Activated CD8-positive, alpha-beta T cell treated with anti-CD3 and anti-CD28 coated beads for 36 hours (primary cell): ENCODE measurements at places on chromosomes 11 and 22.

DNA sequence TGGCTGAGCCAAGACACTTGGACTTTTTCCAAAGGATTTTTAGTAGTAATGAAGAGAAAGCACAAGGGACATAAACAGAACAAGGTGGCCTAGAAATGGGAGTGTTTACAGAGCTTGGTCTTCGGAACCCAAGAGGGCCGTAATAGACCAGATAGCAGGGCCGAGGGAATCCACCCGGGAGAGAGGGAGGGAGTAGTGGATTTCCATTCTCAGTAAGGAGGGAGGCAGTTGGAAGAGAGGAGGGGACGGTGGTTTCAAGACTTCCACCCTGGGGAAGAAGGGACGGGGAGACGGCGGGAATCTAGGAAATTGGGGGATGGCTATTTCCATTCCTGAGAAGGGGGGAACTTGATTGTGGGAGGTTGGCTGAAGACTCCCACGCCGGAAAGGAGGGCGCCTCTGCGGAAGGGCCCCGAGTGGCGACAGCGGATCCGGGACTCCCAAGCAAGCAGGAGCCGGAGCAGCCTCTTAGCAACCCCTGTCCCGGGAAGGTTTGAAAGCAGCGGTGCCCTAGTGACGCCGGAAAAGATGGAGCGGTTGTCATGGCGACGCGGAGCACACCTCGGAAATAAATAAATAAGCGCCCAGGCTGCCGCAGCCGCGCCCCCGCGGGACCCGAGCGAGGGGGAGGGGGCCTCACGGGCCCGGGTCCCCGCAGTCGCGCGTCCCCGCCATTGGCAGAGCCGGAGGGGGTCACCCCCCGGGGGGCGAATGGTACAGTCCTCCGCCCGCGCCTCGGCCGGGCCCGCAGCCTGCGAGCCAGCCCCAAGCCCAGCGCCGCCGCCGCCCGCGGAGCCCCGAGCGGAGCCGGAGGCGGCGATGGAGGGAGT, 31.6 kb downstream of the EIF3F start:
- peak overlapping the region; percentile 20 for H3K27ac ChIP-seq
- peak overlapping the region; percentile 61 for H3K4me3 ChIP-seq
- no peaks in the 10 kb centered on the region for H3K36me3 ChIP-seq
- peaks cover 11% of the 10 kb centered on the region for H3K4me1 ChIP-seq
- H3K27me3 ChIP-seq: peaks cover 32% of the 10 kb centered on the region

DNA sequence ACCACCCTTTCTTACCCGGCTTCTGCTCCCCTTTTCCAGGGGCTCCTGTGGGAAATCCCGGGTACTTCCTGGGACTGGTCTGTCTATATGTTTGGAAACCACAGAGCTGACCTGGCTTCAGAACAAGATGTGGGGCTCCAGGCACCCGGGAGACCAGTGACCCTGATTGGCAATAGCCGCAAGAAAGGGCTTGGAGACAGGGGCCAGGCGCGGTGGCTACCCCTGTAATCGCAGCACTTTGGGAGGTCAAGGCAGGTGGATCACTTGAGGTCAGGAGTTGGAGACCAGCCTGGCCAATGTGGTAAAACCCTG, 3.2 kb upstream of the NEAT1 start:
- peaks cover 36% of the 10 kb centered on the region for H3K4me1 ChIP-seq
- peaks cover 30% of the 10 kb centered on the region for H3K36me3 ChIP-seq
- H3K4me3 ChIP-seq: peak overlapping the region; percentile 89
- peaks cover 8% of the 10 kb centered on the region for H3K27me3 ChIP-seq

DNA sequence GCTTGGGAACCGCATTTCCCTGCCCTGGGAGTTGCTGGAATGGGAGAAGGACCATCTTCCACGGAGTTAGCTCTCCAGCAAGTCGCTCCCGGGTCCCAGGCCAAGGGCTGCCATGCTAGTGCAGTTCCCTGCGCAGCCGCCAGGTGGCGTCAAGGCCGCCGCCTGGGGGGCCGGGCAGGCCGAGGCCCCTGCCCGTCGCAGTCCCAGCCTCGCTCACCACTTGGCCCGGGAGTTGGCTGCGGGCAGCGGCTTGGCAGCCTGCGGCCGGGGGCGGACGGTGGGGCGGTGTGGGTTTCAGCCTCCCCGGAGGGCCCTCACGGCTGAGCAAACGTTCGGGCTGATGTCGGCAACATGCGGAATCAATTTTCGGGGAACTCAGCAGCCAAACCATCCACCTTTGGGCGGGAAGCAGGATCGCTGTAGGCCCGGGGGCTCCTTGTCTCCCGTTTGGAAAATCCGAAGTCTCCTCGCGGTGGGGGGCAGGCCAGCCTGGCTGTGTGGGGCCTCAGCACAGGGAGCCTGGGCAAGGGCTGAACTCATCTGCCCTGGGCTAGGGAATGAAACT, 415.1 kb downstream of the SOX6 start:
- H3K36me3 ChIP-seq: no peaks in the 10 kb centered on the region
- no peak overlapping the region for H3K27ac ChIP-seq
- peak; percentile 11 for DNase-seq
- H3K4me1 ChIP-seq: no peaks in the 10 kb centered on the region
- H3K27me3 ChIP-seq: peaks cover 5% of the 10 kb centered on the region
- no peak overlapping the region for H3K4me3 ChIP-seq

DNA sequence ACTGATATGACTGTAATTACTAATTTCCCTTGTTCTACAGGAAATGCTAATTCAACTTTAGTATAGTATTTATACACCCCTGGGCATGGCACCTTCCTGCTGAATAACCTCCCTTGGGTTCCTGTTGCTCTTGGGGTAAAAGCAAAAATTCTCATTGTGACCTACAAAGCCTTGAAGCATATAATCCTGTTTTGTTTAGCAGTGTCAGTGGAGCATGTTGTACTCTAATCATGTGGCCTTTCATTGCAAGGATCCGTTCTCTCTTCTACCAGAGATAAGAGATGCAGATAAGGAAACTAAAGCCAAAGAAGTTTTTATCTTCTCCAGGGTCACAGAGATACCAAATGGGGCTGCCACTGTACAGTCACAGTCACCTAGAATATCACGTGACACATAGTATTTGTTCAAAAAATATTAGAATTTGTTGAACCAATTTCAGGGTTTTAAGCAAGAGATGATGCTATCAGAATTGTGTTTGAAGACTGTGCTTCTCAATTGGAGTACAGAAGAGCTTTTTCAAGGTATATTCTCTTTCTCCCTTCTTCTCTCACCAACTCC, 25.1 kb downstream of the CSRP3 start:
- no peaks in the 10 kb centered on the region for H3K27me3 ChIP-seq
- DNase-seq: no peak
- no peak overlapping the region for H3K27ac ChIP-seq

- DNase-seq: no peak
- H3K27ac ChIP-seq: no peak overlapping the region
- peaks cover under 1% of the 10 kb centered on the region for H3K27me3 ChIP-seq
Observed at GRCh38 chr11:27388001-27388400, 25.0 kb upstream of the CCDC34 start.

- H3K27me3 ChIP-seq: no peaks in the 10 kb centered on the region
- H3K4me1 ChIP-seq: peaks cover 4% of the 10 kb centered on the region
Observed at GRCh38 chr22:40922484-40923303, 28.5 kb upstream of the RBX1 start.

- H3K36me3 ChIP-seq: no peaks in the 10 kb centered on the region
- DNase-seq: no peak
- no peak overlapping the region for H3K27ac ChIP-seq
- no peaks in the 10 kb centered on the region for H3K4me1 ChIP-seq
Observed at GRCh38 chr11:21177379-21177778, 508.0 kb downstream of the NELL1 start.

DNA sequence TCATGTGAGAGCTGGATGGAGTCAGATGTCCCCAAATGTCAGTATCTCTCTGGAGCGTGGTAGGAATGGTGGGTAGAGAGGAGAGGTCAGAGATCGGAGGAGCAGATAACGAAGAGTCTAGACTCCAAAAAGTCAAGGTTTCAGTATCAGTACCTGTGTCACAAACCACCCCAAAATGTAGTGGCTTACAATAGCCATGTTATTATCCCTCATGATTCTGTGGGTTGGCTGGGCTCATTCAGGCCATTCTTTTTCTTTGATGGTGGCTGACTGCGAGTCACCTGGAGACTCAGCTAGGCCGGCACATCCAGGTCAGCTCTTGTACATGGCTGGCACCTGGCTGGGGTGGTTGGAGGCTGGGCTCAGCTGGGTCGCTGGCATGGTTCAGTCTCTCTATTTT, 7.3 kb upstream of the SSTR3 start:
- H3K27ac ChIP-seq: peak overlapping the region; percentile 94
- no peaks in the 10 kb centered on the region for H3K27me3 ChIP-seq
- H3K4me1 ChIP-seq: peaks cover 80% of the 10 kb centered on the region
- H3K36me3 ChIP-seq: peaks cover 53% of the 10 kb centered on the region

GRCh38 chr11:20450829-20451228, 63.3 kb downstream of the PRMT3 start:
- H3K27ac ChIP-seq: no peak overlapping the region
- H3K27me3 ChIP-seq: no peaks in the 10 kb centered on the region
- H3K36me3 ChIP-seq: peaks cover 22% of the 10 kb centered on the region
- DNase-seq: no peak
- H3K4me3 ChIP-seq: no peak overlapping the region

- no peaks in the 10 kb centered on the region for H3K4me1 ChIP-seq
- H3K36me3 ChIP-seq: no peaks in the 10 kb centered on the region
- H3K27ac ChIP-seq: no peak overlapping the region
- H3K27me3 ChIP-seq: no peaks in the 10 kb centered on the region
Observed at GRCh38 chr11:5038341-5038740, 8.0 kb upstream of the OR52J3 start.

DNA sequence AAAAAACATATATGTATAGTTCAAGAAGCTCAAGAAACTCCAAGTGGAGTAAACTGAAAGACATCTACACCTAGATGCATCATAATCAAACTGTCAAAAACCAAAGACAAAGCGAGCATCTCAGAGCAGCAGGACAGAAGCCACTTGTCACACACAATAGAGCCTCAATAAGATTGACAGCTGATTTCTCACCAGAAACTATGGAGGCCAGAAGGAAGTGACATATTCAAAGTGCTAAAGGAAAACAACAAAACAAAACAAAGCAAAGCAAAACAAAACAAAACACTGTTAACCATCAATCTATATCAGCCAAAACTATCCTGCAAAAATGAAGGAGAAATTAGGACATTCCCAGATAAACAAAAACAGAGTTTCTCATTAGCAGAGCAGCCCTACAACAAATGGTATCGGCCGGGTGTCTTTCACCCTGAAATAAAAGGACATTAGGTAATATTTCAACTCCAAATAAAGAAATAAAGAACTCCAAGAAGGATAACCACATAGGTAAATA, 65.8 kb upstream of the SEPTIN5 start:
- H3K36me3 ChIP-seq: peaks cover 5% of the 10 kb centered on the region
- no peak overlapping the region for H3K27ac ChIP-seq
- no peak for DNase-seq
- peaks cover 15% of the 10 kb centered on the region for H3K27me3 ChIP-seq
